G401 (cell line): ENCODE measurements at places on chromosomes 1 and 21. TPM values are rescaled to one million over a fixed set of nuclear protein-coding genes. Genes with fewer than 3 reads are reported as not detected.

Gene SYTL1
- total RNA-seq: 38.2 and 44.0 TPM in 2 replicates

Gene CLK2
- total RNA-seq: 32.1 and 47.4 TPM in 2 replicates

Gene RASAL2
- 16.6 and 18.5 TPM in 2 replicates for total RNA-seq

Gene CD52
- 0.55 and 2.3 TPM in 2 replicates for total RNA-seq

Gene SNRPE
- 149 and 171 TPM in 2 replicates for total RNA-seq

Gene EDARADD
- total RNA-seq: 0.68 and 2.3 TPM in 2 replicates

Gene DNASE2B
- not detected in 2 replicates for total RNA-seq

Gene ADARB1
- total RNA-seq: 67.7 and 68.1 TPM in 2 replicates

Gene MAGI3
- 1.4 and 2.4 TPM in 2 replicates for total RNA-seq

Gene KIF17
- total RNA-seq: 0.43 and 1.4 TPM in 2 replicates

Gene LIN28A
- total RNA-seq: 77.8 and 94.7 TPM in 2 replicates

Gene CSRP1
- 176 and 198 TPM in 2 replicates for total RNA-seq

Gene POLR3GL
- total RNA-seq: 13.4 and 13.5 TPM in 2 replicates

Gene TSPEAR
- total RNA-seq: not detected in 2 replicates

Gene ITSN1
- 33.4 and 64.3 TPM in 2 replicates for total RNA-seq

Gene RNPEP
- total RNA-seq: 60.2 and 79.5 TPM in 2 replicates

Gene KRTAP21-2
- total RNA-seq: not detected in 2 replicates

Gene HRNR
- not detected in 2 replicates for total RNA-seq

Gene LCK
- total RNA-seq: not detected in 2 replicates

Gene LMO4
- 0.24 and 1.7 TPM in 2 replicates for total RNA-seq

Gene MAP3K6
- total RNA-seq: 10.0 and 17.3 TPM in 2 replicates

Gene ITLN2
- not detected in 2 replicates for total RNA-seq

Gene SPATA17
- 1.2 and 2.3 TPM in 2 replicates for total RNA-seq
